ENCODE measurements at places on chromosomes 7 and 10.

DNA sequence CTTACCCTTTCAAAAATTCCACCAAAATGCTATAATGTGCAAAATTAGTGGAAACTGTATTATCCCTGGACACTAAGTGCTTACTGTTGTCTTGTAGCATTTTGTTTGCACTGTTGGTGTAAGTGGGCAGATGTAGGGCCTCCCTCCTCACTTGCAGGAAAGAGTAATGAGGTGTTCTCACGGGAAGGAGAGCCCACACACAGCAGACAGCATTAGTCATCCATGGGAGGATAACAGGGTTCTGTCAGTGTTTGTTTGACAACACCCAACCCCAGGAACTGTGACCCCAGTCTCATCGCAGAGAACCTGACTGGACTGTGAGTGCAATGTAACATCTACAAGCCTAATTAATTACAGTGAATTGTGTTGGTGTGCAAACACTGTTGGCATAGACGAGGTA is 58.7 kb upstream of the VSTM2A start:
- peak; percentile 76 for DNase-seq

- DNase-seq, result no peak
Observed at GRCh38 chr10:102517553-102517952, 13.8 kb downstream of the SUFU start.

DNA sequence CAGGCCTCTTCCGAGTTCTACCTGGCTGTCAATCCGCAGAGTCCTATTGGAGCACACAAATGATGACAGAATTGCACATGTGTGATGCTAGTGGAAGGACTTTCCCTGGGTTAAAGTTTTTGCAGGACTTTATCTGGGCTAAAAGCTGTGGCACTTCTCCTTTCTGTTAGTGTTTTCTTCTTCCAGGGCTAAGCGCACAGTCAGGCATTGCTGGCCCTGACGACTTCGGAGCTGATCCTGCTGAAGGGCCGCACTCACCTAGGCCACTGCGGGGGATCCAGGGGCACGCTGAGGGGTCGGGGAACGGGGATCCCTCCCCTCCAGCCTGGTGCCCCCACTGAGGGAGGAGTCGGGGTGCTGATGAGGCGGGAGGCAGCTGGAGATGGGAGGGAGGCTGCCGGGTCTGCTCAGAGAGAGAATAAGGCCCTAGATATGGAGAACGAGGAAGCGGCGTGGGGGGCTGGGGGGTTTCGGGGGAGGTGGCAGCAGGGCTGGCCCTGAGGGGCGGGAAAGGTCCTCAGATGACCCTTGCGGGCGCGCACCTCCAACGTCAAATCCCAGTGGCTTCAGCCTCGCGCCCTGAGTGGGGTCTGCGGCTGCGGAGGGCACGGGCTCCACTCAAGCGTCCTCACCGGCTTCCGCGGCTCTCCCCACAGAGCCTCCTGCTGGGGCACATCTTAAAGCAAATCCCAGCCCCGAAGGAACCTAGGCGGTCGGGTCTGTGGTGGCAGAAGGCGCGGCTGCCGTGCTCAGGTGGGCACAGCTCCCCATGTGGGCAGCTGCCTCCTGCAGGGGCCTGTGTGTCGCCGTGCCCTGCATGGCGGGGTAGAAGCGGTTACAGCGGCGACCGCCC is 30.9 kb downstream of the AGR3 start:
- DNase-seq, result no peak

- DNase-seq, result peak; percentile 45
Observed at GRCh38 chr7:150753826-150754603, 16.8 kb downstream of the GIMAP5 start.

GRCh38 chr10:58473976-58474375 is 38.7 kb upstream of the BICC1 start:
- DNase-seq, result no peak

GRCh38 chr10:100628061-100628460 is 92.3 kb downstream of the HIF1AN start:
- DNase-seq, result no peak

DNA sequence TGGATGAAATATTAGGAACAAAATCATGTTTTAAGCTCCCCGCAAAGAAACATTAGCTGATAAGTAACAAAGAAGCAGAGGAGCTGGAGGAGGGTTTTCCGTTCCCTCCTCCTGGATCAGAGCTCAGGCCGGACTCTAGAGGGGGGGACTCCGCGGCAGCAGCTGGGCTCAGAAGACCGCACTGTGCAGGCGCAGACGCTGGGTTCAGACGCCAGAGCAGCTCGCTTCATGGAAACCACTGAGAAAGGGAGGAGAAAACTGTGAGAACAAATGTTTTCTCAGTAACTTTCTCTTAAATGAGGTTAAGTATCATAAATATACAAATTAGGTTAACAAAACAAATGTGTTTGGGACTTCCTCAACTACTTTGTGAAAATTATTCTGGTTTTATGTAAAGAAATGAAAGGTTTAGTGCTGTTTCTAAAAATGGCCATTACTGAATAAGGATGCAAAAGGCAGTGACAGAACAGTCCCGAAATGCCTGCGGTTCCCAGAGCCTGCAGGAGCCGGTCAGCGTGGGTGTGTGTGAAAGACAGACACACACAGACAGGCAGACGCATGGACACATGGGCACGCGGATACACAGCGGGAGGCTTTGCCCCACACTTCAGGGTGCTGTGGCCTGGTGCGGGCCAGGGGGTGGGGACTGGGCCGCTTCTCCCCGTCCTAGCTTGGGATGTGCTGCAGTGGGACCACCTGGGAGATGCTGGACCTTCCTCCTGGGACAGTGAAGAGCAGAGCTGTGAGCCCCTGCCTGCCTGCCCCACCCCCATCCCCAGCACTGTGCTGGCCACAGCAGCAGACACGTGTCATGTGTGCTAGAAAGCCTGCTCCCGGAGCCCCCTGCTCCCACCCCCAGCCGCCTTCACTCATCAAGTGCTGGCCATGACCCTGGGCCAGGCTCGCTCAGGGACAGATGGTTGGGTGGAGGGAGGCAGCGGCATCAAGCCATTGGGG is 20.3 kb upstream of the ADGRA1 start:
- no peak for DNase-seq

GRCh38 chr7:143406002-143406357 is 2.7 kb downstream of the EPHA1 start:
- peak; percentile 42 for DNase-seq

DNA sequence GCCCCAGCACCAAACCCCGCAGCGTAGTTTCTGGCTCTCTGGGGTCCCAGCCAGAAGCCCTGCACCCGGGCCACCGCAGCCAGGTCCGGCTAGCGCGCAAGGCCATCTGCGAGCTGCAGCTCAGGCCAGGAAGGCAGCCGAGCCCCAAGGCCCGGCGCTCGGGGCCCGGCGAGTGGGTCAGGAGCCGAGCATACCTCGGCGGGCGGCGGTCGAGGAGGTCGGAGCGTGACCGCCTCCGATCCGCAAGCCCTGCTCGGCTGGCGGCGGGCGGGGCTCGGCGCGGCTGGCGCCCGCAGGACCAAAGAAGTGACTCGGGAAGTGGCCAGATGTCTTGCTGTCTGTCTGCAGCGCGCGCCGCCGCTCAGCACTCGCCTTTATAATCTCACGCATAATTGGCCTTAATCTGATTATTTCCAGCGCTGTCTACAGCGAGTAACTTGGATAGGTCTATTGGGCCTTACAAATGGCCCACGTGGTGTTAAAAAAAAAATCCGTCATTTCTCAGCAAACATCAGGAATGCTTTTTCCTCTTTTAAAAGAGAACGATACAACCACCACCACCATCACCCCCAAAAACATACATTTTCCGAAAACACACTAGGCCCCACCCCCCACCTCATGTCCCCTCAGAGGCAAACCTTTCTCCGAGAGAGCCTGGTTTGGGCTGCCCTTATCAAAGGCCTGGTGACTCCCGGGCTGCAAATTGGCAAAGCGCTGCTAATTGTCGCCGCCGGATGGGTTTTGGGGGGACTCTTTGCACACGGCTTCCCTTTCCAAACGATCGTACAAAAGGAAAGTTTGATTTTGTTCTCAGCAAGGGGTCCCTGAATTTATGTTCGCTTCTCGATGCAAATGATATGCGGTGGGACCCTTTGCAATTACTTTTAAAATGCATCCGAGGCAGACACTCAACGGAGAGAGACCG is at the start of gene DRGX:
TSS of gene DRGX (minus strand) at position 349 of the 925 bp plus-strand sequence. CDS start 649 bp downstream, outside the sequence.
- DNase-seq, result peak; percentile 76

GRCh38 chr7:70455925-70456324 is 676.0 kb upstream of the GALNT17 start:
- no peak for DNase-seq

DNA sequence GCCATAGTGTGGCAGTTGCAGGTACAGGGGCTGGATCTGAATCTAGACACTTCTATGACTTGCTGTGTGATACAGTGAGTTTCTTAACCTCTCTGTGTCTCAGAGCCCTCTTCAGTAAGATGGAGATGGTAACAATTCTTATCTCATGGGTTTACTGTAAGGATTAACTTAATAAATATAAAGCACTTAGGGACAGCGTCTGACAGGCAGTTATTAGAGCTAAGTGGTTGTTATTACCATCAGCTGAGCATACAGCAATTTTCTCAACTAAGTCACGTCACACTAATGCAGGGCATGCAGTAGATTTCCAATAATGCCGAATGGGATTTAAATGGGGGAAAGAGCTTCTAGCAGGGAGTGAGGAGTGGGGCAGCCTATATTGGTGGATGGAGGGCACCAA is 162.6 kb downstream of the SH2D4B start:
- no peak for DNase-seq

- no peak for DNase-seq
Observed at GRCh38 chr7:2118630-2119190, 114.0 kb downstream of the MAD1L1 start.

DNA sequence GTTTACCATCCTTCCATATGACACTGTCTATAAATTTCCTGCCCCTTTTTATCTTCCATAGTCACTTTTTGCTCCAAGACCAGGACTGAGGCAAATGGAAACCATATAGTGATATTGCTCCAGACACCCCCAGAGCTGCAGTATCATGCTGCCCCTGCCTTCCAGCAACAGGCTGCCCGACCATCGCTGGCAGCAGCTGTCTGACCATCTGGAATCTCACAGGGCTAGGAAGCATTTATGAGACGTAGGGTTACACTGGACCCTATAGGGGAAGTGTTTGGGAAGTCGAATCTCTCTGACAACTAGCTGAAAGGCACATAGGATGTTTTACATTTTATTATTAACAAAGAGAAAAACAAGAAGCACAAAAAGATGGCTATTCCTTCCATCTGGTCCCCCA is 19.4 kb downstream of the ENO4 start:
- no peak for DNase-seq

DNA sequence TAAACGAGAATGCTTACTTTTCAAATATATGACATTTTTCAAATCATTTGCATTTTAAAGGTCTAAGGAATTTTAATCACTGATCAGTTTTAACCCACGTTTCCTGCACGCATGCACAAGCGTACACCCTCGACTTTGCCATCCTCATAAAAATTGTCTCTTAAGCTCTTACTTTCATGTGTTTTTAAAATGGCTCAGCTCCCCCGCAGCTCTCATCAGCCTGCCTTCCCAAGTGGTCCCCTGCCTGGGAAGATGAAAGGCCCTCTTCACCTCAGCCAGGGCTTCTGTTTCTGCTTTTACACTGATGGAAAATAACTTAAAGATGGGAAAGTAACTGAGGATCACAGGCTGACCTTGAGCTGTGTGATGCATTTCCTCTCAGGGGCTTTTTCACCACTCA is 131.6 kb upstream of the LSM8 start:
- no peak for DNase-seq

- peak; percentile 7 for DNase-seq
Observed at GRCh38 chr10:33125522-33126517, 167.8 kb upstream of the ITGB1 start.

GRCh38 chr7:70707823-70708243 is 424.1 kb upstream of the GALNT17 start:
- DNase-seq, result no peak

GRCh38 chr7:113664867-113665266 is 253.9 kb downstream of the PPP1R3A start:
- peak; percentile 61 for DNase-seq

DNA sequence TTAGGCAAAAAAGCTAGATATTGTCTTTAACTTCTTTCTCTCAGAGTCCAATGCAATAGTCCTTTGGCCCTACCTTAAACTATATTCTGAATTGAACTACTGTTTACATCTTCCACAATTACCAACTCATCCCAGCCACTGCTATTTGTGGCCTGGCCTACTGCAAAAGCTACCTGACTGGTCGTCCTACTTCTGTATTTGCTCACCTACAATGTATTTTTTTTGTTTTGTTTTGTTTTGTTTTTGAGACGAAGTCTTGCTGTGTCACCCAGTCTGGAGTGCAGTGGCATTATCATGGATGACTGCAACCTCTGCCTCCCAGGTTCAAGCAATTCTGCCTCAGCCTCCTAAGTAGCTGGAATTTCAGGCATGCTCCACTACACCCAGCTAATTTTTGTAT is 51.2 kb downstream of the ARL4A start:
- DNase-seq, result peak; percentile 77

- no peak for DNase-seq
Observed at GRCh38 chr7:136617176-136617575, 251.3 kb upstream of the CHRM2 start.

- DNase-seq, result no peak
Observed at GRCh38 chr7:51860305-51860704, 543.7 kb upstream of the COBL start.

DNA sequence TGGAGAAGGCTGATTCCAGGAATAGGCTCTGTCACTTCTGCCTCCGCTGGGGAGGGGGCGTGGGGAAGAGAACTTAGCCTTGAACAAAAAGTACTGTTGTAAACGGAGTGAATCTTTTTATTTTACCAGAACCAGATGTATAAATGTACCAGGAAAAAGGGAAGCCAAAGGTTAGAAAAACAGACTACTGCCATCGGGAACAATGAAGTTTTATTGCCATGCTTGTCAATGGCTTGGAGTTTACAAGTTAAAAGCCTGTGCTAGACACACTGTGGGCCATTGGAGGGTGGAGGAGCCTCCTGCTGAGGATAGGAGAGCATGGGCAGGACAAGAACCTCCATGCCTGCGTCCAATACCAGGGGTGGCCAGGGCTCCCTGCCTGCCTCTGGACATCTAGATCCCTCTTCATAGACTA is 161.7 kb upstream of the LYZL2 start:
- no peak for DNase-seq

DNA sequence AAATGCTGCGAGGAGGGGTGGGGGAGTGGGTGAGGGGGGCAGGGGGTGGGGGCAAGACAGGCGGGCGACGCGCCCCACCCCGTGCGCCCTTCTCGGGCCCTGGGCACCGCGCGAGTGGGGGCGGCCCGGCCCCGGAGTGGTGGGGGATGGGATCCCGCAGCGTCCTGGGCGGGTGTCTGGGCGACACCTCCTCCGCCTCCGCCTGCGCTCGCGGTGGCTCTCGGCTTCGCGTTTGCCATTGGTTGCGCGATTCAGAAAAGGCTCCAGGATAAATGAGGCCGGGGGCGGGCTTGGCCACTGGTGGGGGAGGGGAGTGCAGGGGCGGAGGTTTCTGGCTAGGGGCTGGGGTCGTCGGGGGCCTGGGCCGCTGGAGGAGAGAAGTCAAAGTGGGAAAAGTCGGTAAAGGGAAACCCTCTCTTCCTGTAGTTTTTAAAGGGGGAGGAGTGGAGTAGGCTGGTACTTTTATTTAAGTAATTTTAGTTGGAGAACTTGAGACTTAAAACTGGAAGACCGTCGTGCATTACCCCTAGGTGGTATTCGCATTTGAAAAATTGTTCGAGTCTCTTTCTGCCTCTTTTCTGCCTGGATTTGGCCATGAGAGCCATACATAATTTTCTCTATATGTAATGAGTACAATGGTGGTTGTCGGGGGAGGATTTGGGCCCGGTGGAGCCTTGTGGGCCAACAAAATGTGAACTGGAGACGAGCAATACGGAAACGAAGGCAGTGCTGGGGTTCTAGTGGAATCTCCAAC is 992 bp upstream of the IGF2BP3 start:
- DNase-seq, result peak; percentile 99

Data from DMS53 (cell line).